M059J (cell line): ENCODE measurements at places on chromosomes 1 and 21.

- DNase-seq = peak; percentile 65
Measured at GRCh38 chr21:36661511-36662309, 37.2 kb upstream of the SIM2 start.

DNA sequence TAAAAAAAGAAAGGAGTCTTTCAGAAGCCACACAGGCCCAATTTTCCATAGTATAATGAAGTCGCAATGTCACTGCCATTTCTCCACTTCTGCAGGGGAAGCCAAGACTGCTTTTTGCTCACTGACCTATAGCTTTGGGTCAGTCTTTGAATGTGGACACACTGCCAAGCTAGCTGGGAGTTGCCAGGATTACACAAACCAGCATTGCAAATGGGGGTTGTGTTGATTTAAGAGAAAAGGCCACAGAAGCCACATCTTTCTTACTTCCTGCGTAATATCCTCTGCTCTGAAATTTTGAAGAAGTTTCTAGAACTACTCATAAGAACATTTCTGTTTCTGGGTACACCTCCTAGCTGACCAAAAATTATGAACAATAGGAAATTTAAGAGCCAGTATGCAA, 45.8 kb upstream of the SAMSN1 start:
- DNase-seq = peak; percentile 7

DNA sequence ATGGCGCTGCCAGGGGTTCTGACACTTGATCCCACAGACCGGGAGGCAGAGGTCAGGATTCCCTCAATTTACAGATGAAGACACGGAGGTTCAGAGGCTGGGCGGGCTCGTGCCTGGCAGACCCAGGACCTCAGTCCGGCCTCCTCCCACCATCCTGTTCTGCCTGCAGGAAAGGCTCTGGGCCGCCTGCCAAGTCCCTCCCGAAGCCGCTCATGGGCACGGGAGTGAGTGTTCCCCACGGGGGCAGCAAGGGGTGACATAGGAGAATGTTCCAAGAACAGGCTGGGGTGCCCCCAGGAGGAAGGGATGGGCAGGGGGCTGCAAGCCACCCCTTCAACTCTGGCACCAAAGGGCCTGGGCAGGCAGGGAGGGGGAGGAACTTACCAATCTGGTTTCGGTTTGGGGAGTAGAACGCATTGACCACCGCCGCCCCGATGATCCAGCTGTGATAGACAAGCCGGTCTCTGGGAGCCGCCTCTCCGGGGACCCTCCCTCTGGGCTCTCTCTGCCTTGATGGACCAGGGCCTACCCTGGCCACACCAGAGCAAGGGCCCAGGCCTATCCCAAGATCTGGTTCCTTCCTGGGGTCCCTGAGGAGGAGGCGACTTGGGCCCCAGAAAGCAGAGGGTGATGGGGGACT, 7.5 kb downstream of the PRXL2B start:
- DNase-seq = peak; percentile 38

- peak; percentile 52 for DNase-seq
Measured at GRCh38 chr1:85372683-85373377, 92.1 kb downstream of the DDAH1 start.

DNA sequence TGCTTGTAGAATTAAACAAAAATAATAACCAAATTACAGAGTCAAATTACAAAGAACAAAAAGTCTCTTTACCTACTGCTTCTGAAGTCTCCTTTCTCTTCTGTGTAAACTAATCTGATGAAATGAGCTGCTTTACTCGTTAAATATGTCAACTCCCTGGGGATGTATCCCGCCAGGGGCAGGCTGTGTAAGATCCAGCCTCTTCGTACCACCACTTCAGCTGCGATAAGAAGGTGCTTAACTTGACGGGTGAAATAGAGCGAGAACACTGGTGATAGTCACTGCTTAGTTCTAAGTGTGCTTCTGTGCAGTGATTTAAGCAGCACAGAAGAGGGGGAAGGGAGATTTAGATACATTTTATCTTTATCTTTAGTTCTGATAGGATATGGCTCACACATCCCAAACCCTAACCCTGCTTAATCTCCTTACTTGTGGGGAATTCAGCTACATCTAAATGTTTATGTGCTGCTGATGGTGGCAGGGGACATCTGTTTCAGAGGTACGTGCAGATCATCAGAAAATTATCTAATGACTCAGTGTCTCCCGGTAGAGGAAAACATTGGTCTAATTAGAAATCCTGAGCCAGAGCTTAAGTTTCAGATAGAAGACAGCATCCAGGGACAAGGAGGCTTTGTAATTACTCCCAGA, 46.0 kb downstream of the RHOU start:
- DNase-seq = no peak

GRCh38 chr1:23617084-23617521, 57.8 kb upstream of the ID3 start:
- peak; percentile 18 for DNase-seq

- peak; percentile 16 for DNase-seq
Measured at GRCh38 chr1:236692128-236692527, 5.8 kb downstream of the ACTN2 start.

GRCh38 chr1:211551638-211552460, 27.1 kb downstream of the SLC30A1 start:
- peak; percentile 57 for DNase-seq

GRCh38 chr21:42254651-42255601, 36.0 kb downstream of the ABCG1 start:
- DNase-seq = no peak

- no peak for DNase-seq
Measured at GRCh38 chr1:26874896-26875295, 11.9 kb downstream of the SFN start.

GRCh38 chr1:189431447-189431846, 1046.2 kb downstream of the BRINP3 start:
- DNase-seq = peak; percentile 8

DNA sequence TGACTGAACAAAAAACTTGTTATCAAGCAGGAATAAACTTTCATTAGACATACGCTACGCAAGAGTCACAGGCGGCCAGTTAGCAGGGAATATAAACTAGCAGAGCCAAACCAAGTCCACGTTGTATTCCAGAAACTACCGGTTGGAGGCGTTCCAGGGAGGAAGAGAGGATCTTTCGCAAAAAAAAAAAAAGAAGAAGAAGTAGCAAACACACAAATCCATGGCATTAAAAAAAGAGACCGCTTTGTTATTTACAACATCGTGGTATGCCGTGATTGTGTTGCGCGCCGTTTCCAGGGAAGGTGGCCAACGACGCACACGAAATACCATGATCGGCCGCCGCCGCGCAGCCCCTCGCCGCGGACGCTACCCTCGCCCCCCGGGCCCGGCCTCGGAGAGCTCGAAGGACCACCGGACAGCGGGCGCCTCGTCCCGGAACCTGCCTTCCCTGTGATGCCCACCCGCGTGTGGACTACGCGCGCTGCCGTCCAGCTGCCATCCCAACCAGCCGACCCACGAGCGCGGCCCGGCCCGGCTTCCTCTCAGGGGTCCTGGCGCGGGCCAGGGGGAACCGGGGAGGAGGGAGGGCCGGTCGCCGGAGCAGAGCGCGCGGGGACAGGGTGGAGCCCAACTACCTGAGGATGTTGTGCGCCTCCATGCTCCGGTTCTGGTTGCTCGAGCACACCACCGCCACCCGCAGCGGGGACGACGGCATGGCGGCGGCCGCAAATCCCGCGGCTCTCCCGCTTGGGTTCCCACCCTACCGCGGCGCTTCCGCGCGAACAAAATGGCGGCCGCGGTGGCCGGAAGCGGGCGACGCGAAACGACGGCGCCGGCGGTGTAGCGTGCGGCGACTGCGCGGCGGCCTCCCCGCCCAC, 581 bp downstream of the SSU72 start:
- DNase-seq = peak; percentile 63

DNA sequence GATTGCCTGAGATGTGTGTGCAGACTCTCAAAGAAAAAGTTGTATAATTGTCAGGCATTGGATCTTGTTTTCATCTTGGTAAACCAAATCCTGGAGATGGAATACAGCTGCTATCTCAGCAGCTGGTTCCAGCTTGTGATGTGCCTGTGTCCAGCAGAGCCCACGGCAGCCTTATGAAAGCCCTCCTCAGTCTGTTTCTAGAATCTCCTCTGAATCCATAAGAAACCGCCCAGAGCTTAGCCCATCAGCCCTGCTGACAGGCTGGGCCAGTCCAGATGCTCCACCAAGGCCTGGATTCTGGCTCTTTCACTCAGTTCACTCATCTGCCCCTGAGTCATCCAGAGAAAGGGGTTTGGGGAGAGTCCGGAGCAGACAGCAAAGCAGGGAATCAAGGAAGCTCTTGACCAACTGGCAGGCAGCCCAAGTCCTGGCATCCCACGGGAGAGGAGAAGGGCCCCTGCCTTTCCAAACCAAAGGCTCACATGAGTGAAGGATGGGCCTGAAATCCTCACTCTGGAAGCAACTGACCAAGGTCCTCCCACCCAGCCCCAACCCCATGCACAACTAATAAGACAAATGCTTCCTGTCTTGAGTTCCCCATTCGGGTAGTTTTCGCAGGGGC, 45.7 kb downstream of the NAV1 start:
- peak; percentile 81 for DNase-seq

- DNase-seq = no peak
Measured at GRCh38 chr1:227793079-227793947, 22.2 kb upstream of the PRSS38 start.

- DNase-seq = no peak
Measured at GRCh38 chr21:37410639-37411038, 44.1 kb downstream of the DYRK1A start.

DNA sequence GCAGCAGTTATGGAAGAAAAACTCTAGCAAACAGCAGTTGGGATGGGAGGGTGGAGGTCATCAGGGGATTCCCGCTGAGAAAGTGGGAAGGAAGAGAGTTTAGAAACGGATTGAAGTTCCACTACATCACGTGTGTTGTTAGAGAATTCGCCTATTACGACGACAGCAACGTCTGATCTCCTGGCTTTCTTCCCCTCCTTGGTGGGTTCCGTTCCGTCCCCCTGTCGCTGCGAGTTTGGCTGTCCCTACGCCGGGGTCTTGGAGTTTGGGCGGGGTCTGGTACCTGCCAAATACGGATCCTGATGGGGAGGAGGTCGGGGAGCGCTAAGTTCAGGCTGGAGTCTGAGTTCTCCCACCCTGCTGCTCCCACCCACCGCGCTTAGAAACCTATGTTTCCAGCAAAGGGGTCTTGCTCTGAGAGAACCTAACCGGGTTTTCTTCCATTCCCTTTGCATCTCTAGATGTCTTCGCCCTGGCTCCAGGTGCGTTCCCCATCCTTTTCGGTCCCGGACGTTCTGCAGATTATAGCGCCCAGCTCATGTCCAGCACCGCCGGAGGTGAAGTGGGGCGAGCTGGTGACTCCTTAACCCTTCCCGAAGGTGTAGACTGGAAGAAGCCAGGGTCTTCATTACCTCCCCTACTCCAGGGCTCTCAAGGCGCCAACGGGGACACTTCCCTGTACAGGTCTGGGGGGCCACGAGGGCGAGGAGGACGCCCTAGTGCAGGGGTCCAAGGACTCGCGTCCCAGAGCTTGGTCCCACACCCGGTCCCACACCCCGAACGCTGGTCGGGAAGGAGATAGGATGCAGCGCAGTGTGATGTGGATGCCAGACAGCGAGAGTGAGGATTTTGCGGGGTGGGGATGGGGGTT, 641 bp upstream of the KCNK2 start:
- no peak for DNase-seq

GRCh38 chr21:46122758-46123683, 25.1 kb downstream of the COL6A2 start:
- no peak for DNase-seq

DNA sequence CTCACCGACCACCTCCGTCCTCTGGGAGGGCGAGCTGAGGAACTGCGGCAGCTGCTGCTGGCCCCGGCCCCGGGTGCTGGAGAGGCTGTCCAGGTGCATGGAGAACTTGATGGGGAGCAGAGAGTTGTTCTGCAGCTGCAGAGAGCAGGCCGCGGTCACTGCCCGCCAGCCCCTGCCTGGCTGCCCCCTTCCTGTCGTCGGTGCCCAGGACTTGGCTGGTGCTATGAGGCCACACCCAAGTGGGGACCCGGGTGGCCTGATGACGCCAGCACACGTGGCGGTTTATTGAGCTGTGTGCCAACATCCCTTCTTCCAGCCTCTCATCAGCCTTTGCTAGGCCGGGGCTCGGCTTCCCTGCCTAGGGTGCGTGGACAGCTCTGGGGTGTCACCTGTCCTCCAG, 5.3 kb upstream of the TMEM52 start:
- no peak for DNase-seq

DNA sequence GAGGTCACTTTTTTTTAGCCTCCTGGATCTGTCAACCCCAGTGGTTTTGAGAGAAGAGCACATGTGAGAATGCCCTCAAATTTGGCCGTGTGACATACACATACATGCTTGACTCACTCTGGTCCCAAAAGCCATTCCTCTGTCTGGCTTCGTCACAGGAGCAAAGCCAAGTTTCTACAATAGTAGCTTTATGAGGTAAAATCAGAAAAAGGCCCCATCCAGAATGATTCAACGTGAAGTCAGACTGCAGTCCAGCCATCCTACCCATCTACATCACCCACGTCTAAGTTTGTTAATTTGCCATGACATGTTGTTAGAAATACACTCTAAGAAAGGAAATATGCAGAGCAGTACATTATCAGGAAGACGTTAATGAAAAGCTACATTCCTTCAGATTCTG, 245.2 kb downstream of the SDCCAG8 start:
- peak; percentile 73 for DNase-seq

GRCh38 chr1:214155987-214156625, 124.9 kb upstream of the SMYD2 start:
- no peak for DNase-seq
